Activated T-helper 1 cell treated with anti-CD3 and anti-CD28 coated beads, Interleukin-12 subunit alpha, Interleukin-12 subunit beta, Interleukin-2, Interleukin-4 antibody, amounts not matched to agents 30 ng/mL and 10 ng/mL and 1 ng/mL, durations not matched to agents 14 hours and 24 hours and 36 hours (primary cell): ENCODE measurements at places on chromosomes 12 and 14. TPM values are rescaled to one million over a fixed set of nuclear protein-coding genes. Genes with fewer than 3 reads are reported as not detected.

DNA sequence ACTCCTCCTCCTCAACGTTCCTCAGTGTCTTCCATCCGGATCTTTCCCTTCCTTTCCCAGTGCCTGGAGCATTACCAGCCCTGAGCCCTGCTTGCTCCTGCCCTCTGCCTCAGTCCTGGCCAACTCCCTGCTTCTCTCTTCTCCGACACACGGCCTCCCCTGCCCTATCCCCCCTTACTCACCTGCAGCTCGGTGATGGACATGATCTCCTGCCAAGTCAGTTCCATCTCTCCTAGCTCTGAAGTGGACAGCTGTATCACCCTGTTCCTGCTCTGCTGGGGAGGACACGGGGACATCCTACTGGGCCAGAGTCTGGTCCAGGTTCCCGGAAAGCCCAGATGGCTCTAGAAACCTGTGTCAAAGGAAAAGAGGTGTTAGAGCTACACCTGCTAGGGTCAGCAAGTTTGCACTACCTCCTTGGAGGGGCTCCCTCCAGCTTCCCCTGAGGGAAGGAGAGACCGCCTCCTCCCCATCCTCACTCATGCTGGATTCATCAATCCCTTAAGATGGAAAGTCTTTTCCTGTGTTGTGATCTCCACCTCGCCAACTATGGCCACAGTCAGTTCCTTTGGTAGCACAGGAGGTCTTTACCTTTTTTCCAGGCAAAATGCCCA, 5.8 kb downstream of the NFE2 start:
- H3K27me3 ChIP-seq: peaks cover 23% of the 10 kb centered on the region
- H3K4me3 ChIP-seq: no peak overlapping the region
- H3K4me1 ChIP-seq: peaks cover 11% of the 10 kb centered on the region
- no peak overlapping the region for H3K27ac ChIP-seq
- no peaks in the 10 kb centered on the region for H3K36me3 ChIP-seq

DNA sequence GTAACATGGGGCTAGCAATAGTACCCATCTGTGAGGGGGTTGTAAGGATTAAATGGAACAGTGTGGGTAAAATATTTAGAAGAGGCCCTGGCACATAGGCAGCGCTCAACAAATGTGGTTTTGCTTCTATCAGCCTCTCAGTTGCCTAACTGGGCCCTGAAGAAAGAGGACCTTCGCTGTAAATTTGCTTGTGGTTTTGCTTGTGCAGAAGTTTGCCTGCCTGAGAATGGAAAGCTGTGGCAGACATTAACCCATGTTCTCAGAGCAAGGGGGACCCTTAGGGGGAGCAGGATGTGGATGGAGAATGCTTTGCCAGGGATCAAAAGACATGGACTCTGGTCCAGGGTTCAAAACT, 160.1 kb downstream of the BRMS1L start:
- no peak overlapping the region for H3K4me3 ChIP-seq
- no peak for DNase-seq
- H3K27me3 ChIP-seq: peaks cover 2% of the 10 kb centered on the region
- no peak overlapping the region for H3K27ac ChIP-seq

GRCh38 chr14:34425095-34425851, 36.8 kb downstream of the SPTSSA start:
- no peak overlapping the region for H3K4me3 ChIP-seq
- H3K27ac ChIP-seq: no peak overlapping the region
- H3K27me3 ChIP-seq: no peaks in the 10 kb centered on the region

GRCh38 chr12:39813776-39814175, 194.2 kb upstream of the ABCD2 start:
- H3K27me3 ChIP-seq: peaks cover 2% of the 10 kb centered on the region
- no peak overlapping the region for H3K27ac ChIP-seq
- no peak for DNase-seq
- H3K4me3 ChIP-seq: no peak overlapping the region
- no peaks in the 10 kb centered on the region for H3K4me1 ChIP-seq

GRCh38 chr12:102549691-102550090, 69.3 kb upstream of the IGF1 start:
- H3K27ac ChIP-seq: no peak overlapping the region
- no peak for DNase-seq
- H3K36me3 ChIP-seq: no peaks in the 10 kb centered on the region
- no peak overlapping the region for H3K4me3 ChIP-seq
- peaks cover 16% of the 10 kb centered on the region for H3K27me3 ChIP-seq

DNA sequence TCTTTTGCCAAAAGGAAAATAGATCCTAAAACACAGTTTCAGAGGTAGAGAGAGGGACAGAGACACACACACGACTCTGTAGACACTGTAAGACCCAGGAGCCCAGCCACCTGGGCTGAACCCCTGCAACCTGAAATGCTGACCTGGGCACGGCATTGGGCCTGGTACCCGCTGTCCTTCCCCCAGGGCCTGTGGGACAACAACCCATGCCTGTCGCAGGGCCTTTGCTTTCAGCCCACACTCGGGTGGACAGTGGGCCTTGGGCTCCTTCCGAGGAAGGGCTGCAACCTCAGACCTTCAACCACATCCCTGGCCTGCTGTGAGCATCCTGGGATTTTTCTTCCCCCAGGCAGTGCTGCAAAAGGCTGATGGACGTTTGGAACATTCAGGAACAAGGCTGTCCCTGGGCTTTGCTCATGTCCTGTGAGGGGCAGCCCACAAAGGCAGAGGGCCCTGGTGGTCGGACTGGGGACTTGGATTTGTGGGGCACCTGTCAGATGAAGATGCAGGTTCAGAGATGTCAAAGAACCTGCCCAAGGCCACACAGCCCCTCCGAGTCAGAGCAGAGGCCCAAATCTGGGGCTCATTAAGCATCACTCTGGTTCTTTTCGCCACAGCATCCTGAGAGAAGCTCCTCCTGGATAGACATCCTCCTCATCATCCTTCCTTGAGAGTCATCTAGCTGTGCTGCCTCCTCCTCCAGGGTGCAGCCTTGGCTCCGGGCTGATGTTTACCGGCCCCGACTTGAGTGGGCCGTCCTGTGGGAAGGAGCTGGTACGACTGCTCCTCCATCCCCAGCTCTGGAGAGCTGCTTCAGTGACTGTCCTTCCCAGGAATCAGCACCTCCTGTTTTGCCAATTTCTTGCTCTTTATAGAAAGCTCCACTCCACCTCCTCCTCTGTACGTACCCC, 32.7 kb downstream of the CCDC92 start:
- H3K4me1 ChIP-seq: peaks cover 21% of the 10 kb centered on the region
- H3K27ac ChIP-seq: no peak overlapping the region
- no peak overlapping the region for H3K4me3 ChIP-seq
- no peaks in the 10 kb centered on the region for H3K27me3 ChIP-seq

DNA sequence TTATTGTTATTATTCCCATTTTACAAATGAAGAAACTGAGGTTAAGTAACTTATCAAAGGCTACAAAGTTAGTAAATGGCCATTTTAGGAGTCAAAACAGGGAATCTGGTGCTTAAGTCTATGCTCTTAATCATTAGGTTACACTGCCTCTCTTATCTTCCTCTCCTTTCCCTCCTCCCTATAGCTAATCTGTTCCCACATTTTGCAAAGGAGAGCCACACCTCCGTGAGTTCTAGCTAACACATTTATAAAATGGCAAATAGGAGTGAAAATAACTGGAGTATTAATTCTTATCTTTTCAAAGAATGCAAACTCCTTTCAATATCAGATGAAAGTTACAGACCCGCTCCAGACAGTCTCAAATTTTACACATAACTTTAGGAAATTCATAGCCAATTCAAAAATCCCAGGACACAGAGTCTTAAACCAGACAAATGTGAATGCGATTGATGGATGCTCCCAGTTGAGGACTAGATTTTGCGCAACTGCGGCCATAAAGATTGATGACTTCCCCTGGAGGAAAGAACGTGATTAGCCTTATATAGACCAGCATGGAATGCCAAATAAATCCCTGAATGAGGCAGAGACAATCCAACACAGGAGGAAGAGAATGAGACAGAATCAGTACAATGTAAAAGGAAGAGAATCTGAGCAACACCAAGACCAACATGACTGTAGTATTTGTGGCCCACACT, 225.0 kb upstream of the ARID2 start:
- no peaks in the 10 kb centered on the region for H3K36me3 ChIP-seq
- no peak overlapping the region for H3K4me3 ChIP-seq
- DNase-seq: no peak
- no peak overlapping the region for H3K27ac ChIP-seq
- H3K4me1 ChIP-seq: no peaks in the 10 kb centered on the region

- no peak overlapping the region for H3K4me3 ChIP-seq
- H3K4me1 ChIP-seq: no peaks in the 10 kb centered on the region
- no peaks in the 10 kb centered on the region for H3K36me3 ChIP-seq
These were observed 11.1 kb upstream of the SIVA1 start for GRCh38 chr14:104741803-104742251.

- H3K27ac ChIP-seq: peak overlapping the region; percentile 92
- H3K4me3 ChIP-seq: peak overlapping the region; percentile 94
- no peak for DNase-seq
- H3K4me1 ChIP-seq: peaks cover 81% of the 10 kb centered on the region
These were observed 10.2 kb upstream of the ITGB7 start for GRCh38 chr12:53217051-53217930.

DNA sequence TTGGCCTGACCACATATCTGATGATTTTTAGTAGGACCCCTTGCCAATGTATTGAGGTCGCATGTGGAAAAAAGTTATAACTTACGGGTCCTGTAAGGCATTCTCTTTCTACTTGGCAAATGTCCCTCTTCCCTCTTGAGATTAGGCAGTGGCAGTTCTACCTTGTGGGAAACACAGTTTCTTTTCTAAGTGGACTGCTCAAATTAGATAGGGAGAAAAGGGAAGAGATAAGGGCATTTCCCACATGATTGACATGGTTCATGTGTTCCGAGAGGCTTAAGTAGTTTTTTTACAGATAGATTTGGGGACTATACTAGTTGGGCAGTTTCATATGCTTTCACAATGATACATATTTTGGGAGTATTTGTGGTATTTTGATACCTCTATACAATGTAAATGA, 154.7 kb downstream of the FBXL14 start:
- DNase-seq: no peak
- no peaks in the 10 kb centered on the region for H3K36me3 ChIP-seq
- H3K4me3 ChIP-seq: no peak overlapping the region
- H3K4me1 ChIP-seq: no peaks in the 10 kb centered on the region
- no peak overlapping the region for H3K27ac ChIP-seq

- no peak overlapping the region for H3K4me3 ChIP-seq
- no peak for DNase-seq
- H3K27me3 ChIP-seq: peaks cover 5% of the 10 kb centered on the region
- no peaks in the 10 kb centered on the region for H3K36me3 ChIP-seq
- peaks cover 30% of the 10 kb centered on the region for H3K4me1 ChIP-seq
- H3K27ac ChIP-seq: no peak overlapping the region
These were observed 42.8 kb downstream of the BCAT1 start for GRCh38 chr12:24906141-24906540.

GRCh38 chr12:50151047-50151687, 16.0 kb downstream of the CERS5 start:
- peaks cover 14% of the 10 kb centered on the region for H3K4me1 ChIP-seq
- no peak for DNase-seq
- peaks cover 1% of the 10 kb centered on the region for H3K36me3 ChIP-seq
- H3K27ac ChIP-seq: peak overlapping the region; percentile 57

DNA sequence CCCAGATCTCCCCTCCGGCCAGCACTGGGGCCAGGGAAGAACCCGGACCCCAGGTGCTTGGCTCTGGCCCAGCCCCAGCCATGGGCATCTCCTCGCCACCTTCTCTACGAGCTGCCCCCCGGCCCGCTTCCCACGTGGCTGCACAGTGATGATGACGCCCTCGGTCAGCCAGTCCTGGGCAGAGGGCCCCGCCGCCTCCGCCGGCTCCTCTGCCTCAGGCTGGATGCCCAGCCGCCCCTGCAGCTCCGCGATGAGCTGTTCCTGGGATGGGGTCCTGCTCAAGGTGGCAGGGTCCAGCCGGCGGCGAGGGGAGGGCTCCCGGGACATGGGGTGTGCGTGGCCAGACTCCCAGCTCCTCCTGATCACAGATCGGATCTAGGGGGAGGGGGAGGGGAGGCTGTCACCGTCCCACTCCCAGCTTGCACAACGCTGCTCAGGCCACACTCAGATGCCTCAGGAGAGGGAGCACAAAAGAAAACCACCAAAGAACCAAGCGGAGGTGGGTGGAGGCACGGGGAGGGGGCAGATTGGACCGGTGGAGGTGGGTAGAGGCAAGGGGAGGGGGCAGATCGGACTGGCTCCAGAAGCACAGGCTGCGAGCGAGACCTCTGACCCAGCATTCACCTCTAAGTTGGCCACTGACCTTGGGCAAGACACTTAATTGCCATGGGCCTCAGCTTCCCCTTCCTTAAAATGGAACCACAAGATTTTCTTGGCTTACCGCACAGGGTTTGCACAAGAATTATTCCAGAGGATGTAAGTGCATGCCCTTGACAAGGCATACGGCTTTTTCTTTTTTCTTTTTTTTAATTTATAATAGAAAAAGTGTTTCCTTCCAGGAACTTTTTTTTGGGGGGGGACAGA, 16.1 kb upstream of the RPLP0 start:
- no peak for DNase-seq
- no peak overlapping the region for H3K4me3 ChIP-seq
- no peaks in the 10 kb centered on the region for H3K27me3 ChIP-seq
- H3K27ac ChIP-seq: no peak overlapping the region

GRCh38 chr12:32600681-32601080, 78.4 kb upstream of the DNM1L start:
- H3K27ac ChIP-seq: no peak overlapping the region
- H3K27me3 ChIP-seq: no peaks in the 10 kb centered on the region
- DNase-seq: no peak
- no peak overlapping the region for H3K4me3 ChIP-seq
- peaks cover 2% of the 10 kb centered on the region for H3K36me3 ChIP-seq

GRCh38 chr12:89352242-89352491, 134 bp downstream of the DUSP6 start:
- DNase-seq: no peak
- H3K4me3 ChIP-seq: peak overlapping the region; percentile 98
- H3K27ac ChIP-seq: peak overlapping the region; percentile 97
- H3K27me3 ChIP-seq: peaks cover 1% of the 10 kb centered on the region
- H3K36me3 ChIP-seq: peaks cover 40% of the 10 kb centered on the region

DNA sequence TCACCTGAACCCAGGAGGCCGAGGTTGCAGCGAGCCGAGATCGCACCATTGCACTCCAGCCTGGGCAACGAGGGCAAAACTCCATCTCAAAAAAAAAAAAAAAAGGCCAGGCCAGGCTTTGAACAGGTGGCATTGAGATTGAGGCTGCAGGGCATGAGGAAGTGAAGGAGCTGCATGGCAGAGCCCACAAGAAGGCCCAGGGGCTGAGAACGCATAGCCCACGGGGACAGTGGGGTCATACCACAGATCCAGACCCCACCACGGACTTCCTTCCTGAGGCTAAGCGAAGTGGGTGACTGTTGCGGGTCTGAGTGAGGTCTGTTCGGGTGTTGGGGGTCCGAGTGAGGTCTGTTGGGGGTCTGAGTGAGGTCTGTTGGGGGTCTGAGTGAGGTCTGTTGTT, 7.8 kb downstream of the JAG2 start:
- no peaks in the 10 kb centered on the region for H3K36me3 ChIP-seq
- H3K27me3 ChIP-seq: peaks cover 4% of the 10 kb centered on the region
- no peak for DNase-seq
- H3K27ac ChIP-seq: no peak overlapping the region

Gene OR6C65
- total RNA-seq: not detected in 2 replicates

Gene PRR4
- 1.9 and 3.6 TPM in 2 replicates for total RNA-seq

Gene RFX4
- not detected in 2 replicates for total RNA-seq

Gene RDH12
- not detected in 2 replicates for total RNA-seq

Gene CLEC14A
- total RNA-seq: not detected in 2 replicates

Gene MYF5
- total RNA-seq: not detected in 2 replicates

Gene TSPAN11
- total RNA-seq: not detected in 2 replicates

Gene CLEC1B
- not detected in 2 replicates for total RNA-seq

Gene GNPNAT1
- total RNA-seq: 26.0 and 26.4 TPM in 2 replicates

Gene EIF4B
- total RNA-seq: 463 and 473 TPM in 2 replicates
